ENCODE measurements at places on chromosomes 1 and 21.

DNA sequence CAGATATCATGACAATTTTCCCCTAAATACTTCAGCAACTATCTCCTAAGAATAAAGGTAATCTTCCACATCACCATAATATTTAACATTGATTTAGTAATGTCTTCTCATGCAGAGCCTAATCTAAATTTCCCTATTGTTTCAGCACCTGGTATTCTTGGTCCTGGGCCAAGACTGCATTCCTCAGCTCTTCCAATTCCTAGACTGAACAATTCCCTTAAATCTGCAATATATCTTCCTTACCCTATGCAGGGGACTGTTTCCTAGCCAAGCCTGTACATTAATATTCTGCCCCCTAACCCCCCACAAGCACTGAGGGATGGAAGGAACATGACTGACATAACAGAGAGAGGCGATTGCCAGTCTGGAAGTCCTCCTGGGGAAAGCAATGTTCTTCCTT is 28.7 kb upstream of the DISP1 start:
- no peak for DNase-seq

DNA sequence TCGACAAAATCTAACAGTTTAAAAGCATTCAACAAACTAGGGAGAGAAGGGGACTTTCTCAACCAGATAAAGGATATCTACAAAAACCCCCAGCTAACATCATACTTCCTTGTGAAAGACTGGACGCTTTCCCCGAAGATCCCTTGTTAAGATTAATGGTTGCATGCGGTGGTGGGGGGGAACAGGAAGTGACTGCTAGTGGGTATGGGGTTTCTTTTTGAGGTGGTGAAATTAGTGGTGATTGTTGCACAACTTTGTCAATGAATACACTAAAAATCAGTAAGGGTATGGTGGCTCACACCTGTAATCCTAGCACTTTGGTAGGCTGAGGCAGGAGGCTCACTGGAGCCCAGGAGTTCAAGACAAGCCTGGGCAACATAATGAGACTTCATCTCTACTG is 26.9 kb upstream of the EYA3 start:
- no peak for DNase-seq

DNA sequence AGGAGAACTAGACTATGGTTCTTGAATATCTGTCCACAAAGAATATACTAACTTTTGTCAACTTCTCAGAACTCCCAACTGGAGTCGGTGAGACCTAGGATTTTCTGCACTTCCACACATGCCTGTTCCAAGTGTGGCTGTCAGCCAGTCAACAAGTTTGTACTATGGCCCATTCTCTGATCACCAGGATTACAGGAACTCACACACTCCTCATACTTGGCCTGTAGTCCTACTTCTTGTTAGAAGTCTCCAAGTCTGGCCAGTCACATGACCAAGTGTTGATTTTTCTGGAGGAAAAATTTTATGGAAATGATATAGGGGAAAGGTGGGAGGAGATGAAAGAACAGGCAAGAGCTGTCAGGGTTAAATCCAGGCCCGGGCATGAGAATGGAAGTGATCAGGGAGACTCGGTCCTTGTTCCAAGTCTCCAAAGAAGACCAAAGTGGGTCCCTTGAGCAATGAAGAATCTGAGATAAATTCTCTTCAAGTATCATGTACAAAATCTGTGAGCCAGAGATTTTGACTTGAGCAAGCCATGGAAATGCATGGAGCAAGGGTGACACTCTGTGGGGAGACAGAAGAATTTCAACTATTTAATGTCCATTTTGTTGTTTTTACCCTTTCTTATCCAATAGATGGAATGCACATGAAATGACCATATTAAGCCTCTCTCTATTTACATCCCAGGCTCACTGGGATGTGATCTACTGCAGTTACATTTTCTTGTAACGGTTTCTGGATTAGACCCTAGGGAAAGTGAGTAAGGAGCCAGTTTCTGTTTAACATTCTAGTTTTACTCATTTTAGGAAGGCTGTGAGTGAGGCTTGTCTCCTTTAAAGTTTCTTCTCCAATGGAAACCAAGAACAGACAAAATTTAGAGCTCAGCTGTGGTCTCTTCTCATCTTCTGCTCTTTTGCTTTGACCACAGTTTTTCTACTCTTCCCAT is 320.9 kb downstream of the ASTN1 start:
- DNase-seq, result no peak

GRCh38 chr1:175137369-175137768 is 55.2 kb downstream of the KIAA0040 start:
- DNase-seq, result no peak

- no peak for DNase-seq
Observed at GRCh38 chr1:59214248-59215208, 82.4 kb upstream of the FGGY start.

GRCh38 chr1:93969371-93969770 is 60.1 kb upstream of the GCLM start:
- no peak for DNase-seq

DNA sequence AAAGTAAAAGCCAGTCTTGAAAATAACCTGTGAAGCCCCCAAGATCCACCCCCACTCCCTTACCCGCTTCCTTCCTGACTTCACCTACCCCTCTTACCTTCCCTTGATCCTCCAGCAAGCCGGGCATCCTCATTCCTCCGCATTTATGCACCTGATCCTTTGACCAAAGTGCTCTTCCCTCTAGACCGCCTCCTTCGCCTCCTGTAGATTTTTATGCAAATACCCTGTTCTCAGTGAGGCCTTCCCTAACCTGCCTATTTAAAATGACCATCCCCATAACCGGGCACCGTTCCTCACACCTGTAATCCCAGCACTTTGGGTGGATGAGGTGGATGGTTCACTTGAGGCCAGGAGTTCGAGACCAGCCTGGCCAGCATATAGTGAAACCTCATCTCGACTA is 1.1 kb upstream of the NENF start:
- no peak for DNase-seq

GRCh38 chr1:62142496-62142895 is 52.2 kb upstream of the L1TD1 start:
- no peak for DNase-seq

GRCh38 chr1:84871181-84871580 is 21.8 kb downstream of the LPAR3 start:
- DNase-seq, result no peak

- DNase-seq, result no peak
Observed at GRCh38 chr1:51955797-51956527, 34.5 kb downstream of the RAB3B start.

- DNase-seq, result peak; percentile 29
Observed at GRCh38 chr1:110053552-110054428, 16.7 kb downstream of the ALX3 start.

DNA sequence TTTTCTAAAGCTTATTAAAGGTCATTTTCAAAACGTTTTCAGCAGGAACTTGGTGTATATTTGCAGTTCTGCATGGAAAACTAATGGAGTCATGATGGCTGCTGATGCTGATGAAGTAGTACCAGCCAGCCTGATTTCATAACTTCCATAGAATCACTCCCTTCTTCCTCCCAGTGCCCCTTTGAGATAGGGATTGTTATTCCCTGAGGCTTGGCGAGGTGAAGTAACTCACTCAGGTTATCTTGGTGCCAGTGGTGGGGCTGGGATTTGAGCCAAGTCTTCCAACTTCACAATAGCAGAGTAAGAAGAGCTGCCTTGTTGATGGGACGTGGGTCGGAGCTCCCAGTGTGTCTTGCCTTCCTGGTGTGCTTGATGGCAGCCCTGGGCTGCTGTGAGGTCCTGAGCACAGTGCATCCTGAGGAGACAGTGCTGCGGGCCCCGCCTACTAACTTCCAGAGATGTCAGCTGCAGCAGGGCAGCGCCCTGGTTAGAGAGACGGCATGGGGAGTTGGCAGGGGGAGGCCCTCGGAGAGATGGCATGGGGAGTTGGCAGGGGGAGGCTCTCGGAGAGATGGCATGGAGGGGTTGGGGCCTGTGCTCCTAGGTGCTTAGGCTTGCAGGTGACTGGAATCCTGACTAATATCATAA is 92.6 kb downstream of the PCBP3 start:
- DNase-seq, result no peak

DNA sequence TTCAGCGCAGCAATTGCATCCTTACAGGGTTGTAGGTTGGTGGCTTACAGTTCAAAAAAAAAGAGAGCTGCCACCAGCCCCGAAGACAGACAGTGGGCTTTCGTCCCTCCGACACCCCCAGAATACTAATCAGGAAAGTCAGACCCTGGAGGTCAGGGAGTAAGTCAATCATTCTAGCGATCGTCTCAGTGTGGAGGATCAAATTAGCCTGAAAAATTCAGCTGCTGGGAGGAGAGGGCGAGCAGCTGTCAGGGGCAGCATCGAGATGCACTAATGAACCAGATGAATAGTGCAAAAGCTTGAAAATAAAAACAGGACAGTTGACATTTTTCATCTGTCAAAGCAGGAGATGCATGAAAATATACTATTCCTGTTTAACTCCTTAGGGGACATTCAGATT is 138.4 kb downstream of the NEK7 start:
- DNase-seq, result no peak

GRCh38 chr1:53077599-53077965 is 15.6 kb downstream of the PODN start:
- DNase-seq, result no peak

DNA sequence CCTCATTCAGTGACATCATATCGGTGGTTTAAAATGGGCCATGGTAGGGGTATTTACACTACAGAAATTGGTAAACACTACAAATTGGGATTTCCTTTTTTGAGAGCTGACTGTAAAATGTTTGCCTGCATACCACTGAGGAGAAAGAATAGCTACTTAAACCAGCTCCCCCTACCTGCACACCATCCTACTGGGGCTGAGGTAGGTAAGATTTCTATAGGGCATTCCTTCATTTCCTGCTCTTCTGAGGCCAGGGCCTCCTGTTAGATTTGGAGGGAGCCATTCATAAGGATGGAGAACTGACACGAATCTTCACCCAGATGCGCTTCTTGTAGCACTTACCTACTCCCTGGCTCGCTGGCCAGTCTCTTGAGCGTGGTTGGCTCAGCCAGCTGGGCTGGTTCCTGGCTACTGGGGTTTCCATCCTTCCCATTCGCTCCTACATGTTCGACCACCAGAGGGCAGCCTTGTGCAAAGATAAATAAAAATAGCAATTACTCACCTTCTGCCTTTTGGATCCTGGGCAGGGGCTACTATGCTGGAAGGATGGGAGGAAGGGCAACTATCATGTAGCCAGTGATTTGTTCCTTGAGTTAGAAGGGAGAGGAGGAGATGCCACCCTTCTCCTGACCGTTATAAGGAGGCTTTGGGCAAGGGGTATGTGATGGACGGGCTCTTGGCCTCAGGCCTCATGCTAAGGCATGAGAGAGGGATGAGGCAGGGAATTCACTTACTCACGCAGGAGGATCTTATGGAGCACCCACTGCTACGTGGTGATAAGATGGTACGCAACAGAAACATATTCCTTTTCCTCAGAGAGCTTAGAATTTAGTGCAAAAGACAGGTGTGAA is 10.7 kb downstream of the OPTC start:
- peak; percentile 46 for DNase-seq

DNA sequence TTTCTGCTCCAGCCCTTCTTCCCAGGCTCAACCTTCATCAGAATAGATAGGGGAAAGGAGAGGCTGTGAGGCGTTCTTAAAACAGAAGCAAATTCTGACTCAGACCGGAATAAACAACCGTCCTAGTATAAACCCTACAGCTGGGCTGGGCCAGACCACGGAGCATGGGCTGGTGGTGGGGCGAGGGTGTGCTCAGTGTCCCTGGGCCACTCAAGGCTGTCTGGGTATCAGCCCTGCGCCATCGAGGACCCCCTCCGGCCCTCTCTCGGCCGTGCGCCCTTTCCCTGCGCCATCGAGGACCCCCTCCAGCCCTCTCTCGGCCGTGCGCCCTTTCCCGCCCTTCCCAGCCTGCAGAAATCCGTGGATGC is 36.0 kb downstream of the CAPN2 start:
- no peak for DNase-seq

- no peak for DNase-seq
Observed at GRCh38 chr1:214700437-214700836, 97.4 kb downstream of the CENPF start.
